A549 treated with CpdA at 1 μM for 4 hours (cell line): ENCODE measurements at places on chromosomes 7 and 10. TPM values are rescaled to one million over a fixed set of nuclear protein-coding genes. Genes with fewer than 3 reads are reported as not detected.

The LSM8 gene
- total RNA-seq, result 41.4 to 55.9 TPM (median 42.7 TPM) in 5 replicates

The SH3PXD2A gene
- 1.5 to 2.5 TPM (median 2.2 TPM) in 5 replicates for total RNA-seq

The ZDHHC6 gene
- total RNA-seq, result 28.7 to 34.8 TPM (median 30.7 TPM) in 5 replicates

The CYP2C19 gene
- 0.02 TPM in 1 of 5 replicates, not detected in the others for total RNA-seq

The GRM8 gene
- total RNA-seq, result 0.11 to 0.15 TPM in 2 of 5 replicates, not detected in the others

The TFEC gene
- 0.01 to 0.10 TPM in 2 of 5 replicates, not detected in the others for total RNA-seq

The POMZP3 gene
- 18.7 to 25.8 TPM (median 23.5 TPM) in 5 replicates for total RNA-seq

The GHRHR gene
- not detected in 5 replicates for total RNA-seq

The APBB1IP gene
- total RNA-seq, result 9.3 to 11.1 TPM (median 10.5 TPM) in 5 replicates

The ARMC3 gene
- total RNA-seq, result 0.31 to 1.0 TPM (median 0.53 TPM) in 5 replicates

The AKR1C2 gene
- 3,008 to 3,788 TPM (median 3,160 TPM) in 5 replicates for total RNA-seq

The CHCHD1 gene
- total RNA-seq, result 54.1 to 75.5 TPM (median 70.1 TPM) in 5 replicates

The TMEM236 gene
- total RNA-seq, result 0.05 to 0.12 TPM (median 0.07 TPM) in 5 replicates

The PON1 gene
- total RNA-seq, result 0.14 to 0.59 TPM (median 0.45 TPM) in 5 replicates

The HOXA7 gene
- total RNA-seq, result 4.8 to 6.3 TPM (median 5.5 TPM) in 5 replicates

The FKBP6 gene
- not detected in 5 replicates for total RNA-seq

The NXPH1 gene
- total RNA-seq, result not detected in 5 replicates

The MNX1 gene
- total RNA-seq, result 5.0 to 6.5 TPM (median 5.9 TPM) in 5 replicates

The STEAP4 gene
- total RNA-seq, result not detected in 5 replicates

The MPP7 gene
- 0.05 to 0.28 TPM (median 0.19 TPM) in 5 replicates for total RNA-seq

The HDAC9 gene
- total RNA-seq, result 0.03 to 0.31 TPM (median 0.11 TPM) in 5 replicates

The SKIDA1 gene
- 0.85 to 1.6 TPM (median 1.5 TPM) in 5 replicates for total RNA-seq

The BTBD16 gene
- total RNA-seq, result 0.40 to 0.86 TPM (median 0.52 TPM) in 5 replicates

The ADAMTS14 gene
- 0.07 to 0.13 TPM (median 0.10 TPM) in 5 replicates for total RNA-seq

The RSPH10B2 gene
- 0.05 to 0.28 TPM (median 0.13 TPM) in 3 of 5 replicates, not detected in the others for total RNA-seq

The SYNPO2L gene
- total RNA-seq, result 0.03 TPM in 1 of 5 replicates, not detected in the others

The INA gene
- total RNA-seq, result 22.8 to 32.7 TPM (median 26.1 TPM) in 5 replicates

The EVX1 gene
- 0.03 to 0.09 TPM (median 0.07 TPM) in 3 of 5 replicates, not detected in the others for total RNA-seq

The CALHM1 gene
- total RNA-seq, result not detected in 5 replicates
